Left hindlimb (tissue), 1 donor: ENCODE measurements at places on chromosomes 16 and 17.

DNA sequence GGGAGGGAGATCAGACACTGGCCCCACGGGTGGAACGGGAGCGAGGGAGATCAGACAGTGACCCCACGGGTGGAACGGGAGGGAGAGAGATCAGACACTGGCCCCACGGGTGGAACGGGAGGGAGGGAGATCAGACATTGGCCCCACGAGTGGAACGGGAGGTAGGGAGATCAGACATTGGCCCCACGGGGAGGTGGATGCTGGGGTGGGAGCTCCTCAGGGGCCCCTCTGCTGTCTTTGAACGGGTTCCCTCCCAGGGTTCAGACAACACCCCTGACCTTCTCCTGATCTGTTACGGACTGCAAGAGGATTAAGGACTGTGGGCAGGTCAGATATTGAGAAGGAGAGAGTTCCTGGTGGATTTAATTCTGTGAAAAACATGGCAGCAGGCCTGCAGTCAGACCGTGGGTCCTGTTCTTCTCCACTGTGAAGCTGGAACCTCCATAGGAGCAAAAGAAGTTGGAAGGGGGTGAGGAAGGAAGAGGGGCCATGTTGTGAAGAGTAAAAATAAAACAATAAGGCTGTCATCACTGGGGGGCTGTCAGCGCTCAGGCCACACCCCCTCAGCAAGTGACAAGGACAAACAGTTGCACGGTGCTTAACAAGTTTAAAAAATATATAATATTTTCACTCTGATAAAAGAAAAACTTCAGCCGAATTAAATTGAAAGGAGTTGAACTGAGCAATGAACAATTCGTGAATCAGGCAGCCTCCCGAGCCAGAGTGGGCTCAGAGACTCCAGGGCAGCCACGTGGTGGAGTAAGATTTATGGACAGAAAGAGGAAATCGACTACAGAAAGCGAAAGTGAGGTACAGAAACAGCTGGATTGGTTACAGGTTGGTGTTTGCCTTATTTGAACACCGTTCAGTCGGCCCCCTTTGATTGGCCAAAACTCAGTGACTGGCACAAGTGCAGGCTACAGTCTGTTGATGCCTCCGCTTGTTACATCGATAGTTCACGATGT, 348.7 kb upstream of the TNRC6C start:
- peak; percentile 59 for DNase-seq

GRCh38 chr17:28959471-28959871, 8.2 kb upstream of the PHF12 start:
- DNase-seq = no peak

- DNase-seq = peak; percentile 62
Observed at GRCh38 chr16:11621920-11622651, 35.4 kb upstream of the LITAF start.

DNA sequence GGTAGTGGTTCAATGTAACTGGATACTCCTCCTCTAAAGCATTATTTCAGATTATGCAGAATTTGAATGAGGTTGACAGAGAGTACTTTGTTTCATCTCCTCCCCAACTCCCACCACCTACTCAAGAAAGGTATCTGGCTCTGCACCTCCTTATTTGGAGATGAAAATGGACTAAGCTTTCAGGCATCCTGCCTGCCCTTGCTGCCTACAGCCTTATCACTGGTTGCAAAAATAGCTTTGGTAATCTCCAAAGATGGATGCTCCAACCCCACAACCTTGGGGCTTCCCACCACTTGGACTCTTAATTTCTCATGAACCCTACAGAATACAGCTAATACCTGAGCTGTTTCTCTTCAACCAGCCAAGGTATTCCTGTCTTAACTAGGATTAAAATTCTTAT, 45.3 kb upstream of the CORO6 start:
- no peak for DNase-seq

DNA sequence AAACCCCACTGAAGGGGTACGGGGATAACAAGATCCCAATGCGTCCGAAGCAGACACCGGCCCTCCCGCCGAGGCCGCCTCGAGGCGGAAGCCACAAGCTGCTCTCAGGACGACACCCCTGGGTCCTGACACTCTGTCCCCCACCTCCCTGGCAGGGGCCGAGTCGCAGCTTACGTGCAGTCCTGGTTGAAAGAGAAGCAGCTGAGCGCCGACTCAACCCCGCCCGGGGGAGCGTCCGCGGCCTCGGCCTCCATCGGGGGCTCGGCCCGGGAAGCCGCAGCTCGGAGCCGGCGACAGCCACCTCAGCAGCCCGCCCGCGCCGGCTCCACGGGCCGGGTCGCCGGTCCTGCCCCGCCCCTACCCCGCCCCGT, at the start of gene WIPI1:
Gene WIPI1 (minus strand): TSS at position 329 of the 371 bp plus-strand sequence. CDS start 75 bp downstream, at position 254.
- DNase-seq = no peak

- DNase-seq = no peak
Observed at GRCh38 chr16:87350681-87351319, 32.8 kb downstream of the FBXO31 start.

DNA sequence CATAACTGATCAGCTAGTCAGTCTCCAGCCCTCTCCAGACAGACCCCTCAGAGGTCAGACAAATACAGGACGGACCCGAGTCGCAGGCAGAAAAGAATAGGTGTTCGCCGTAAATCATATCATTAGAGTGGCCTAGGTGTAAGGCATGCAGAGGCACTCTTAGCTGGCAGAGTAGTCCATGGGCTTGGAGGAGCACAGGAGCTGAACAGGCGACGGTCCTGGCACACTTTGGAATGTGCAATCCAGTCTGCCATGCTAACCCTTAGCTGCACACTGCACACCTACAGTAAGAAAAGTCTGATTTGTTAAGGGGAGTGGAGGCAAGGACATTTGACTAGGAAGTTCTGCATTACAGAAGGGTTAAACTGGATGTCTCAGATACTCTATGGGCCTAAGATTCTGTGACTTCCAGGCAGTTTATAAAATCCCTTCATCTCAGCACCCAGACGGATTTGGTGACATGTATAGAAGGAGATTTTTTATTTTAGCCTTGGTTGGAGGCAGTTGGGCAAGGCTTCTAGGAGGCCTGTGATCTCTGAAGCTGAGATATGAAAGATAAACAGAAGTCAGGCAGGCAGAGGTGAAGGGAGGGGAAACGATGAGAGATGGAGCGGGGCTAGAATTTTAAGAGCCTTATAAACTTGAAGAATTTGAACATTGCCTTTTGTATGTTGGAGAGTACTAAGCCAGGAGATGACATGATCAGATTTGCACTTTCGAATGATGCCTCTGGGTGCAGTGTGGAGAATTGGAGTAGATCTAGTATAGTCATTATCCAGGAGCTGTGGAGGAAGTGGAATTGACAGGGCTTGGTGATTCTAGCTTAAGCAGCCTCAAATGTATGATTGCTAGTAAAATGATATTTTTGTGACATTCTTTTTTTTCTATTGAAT, 34.6 kb upstream of the SLC5A11 start:
- DNase-seq = no peak

- no peak for DNase-seq
Observed at GRCh38 chr16:82070656-82071369, 35.8 kb downstream of the HSD17B2 start.

DNA sequence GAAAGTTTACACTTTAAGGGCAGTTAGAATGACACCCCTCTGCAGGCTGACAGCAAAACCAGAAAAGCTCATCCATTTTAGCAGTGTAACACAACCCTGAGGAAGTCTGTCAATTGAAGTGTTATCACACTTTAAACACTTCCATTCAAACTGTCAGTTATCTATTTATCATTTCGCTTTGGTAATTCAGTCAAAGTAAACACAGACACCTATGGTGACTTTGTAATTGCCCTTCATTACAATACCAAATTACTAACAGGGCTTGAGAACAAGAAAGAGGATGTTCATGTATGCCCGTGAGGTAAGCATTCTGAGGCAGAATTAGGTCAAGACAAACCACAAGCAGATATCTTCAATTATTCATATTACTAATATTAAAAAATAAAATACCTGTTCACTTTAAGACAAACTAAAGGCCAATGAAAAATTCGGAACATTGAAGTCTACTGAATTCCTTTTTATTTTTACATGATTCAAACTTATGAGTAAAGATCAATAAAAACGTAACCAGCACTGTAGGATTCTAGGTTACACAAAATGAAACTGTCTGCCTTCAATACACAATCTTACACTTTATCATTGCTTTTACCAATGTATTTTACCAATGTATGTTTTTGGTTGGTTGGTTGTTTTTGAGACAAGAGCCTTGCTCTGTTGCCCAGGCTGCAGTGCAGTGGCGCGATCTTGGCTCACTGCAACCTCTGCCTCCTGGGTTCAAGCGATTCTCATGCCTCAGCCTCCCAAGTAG, 57.1 kb downstream of the BRIP1 start:
- DNase-seq = no peak

DNA sequence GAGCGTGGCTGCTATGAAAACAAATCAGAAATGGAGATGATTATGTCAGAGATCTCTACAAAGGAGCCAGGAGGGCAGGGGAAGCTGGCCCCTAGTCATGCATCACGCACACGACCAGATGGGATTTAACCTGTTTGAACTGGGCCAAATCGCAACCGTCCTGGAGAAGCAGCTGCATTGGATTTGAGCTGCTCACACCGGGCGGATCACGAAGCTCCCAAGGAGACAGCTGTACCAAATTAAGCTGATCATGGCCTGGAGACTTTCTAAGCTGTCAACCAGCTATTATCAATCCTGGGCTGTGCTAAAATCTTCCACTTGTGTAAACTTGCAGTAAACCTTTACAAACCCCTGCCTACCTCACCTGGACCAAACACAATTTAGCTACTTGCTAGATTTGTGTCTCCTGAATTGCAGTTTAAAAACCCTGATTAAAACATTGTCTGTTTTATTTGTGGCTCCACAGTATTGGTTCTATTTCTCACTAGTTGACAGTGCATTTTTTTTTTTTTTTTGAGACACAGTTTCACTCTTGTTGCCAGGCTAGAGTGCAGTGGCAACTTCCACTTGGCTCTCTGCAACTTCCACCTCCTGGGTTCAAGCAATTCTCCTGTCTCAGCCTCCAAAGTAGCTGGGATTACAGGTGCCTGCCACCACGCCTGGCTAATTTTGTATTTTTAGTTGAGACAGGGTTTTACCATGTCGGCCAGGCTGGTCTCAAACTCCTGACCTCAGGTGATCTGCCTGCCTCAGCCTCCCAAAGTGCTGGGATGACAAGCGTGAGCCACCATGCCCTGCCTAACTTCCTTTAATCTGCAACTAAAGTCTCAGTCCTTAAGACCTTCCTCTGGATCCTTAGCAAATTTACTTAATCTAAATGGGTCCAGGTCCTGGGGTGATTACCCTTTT, 98.3 kb upstream of the GRIN2A start:
- no peak for DNase-seq

DNA sequence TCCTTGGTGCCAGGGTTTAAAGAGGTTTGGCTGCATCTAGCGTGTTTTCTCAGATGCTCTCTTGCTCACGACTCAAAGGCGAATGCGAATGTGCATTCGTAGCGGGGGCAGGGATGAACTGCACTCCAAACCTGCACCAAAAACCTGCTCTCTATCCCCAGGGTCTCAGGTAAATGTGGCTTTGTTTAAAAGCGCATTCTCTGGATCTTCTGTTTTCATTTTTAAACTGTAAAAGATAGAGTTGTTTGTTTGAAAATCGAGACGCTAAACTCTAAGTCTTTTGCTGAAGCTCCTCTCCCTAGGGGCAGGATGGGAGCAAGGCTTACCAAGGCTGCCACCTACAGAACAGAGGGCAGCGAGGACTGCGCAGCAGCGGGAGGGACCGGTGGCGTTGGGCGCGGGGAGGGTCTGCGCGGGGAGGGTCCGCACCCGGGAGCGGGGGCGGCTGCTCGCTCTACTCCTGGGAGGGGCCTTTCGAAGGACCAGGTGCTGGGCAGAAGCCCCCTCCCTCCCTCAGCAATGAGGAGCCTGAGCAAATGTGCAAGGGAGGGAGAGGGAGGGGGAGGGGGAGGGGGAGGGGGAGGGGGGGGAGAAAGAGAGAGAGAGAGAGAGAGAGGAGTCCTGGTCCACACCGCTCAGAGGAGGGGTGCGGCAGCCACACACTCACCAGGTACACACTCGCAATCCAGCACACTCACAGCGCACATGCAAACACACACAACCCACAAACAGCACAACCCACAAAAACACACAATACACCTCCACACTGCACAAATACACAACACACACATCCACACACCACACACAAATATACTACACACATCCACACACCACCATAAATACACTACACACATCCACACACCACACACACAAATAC, 142.8 kb downstream of the GRIN2A start:
- DNase-seq = no peak

GRCh38 chr17:35170968-35171771, 23.0 kb downstream of the SLC35G3 start:
- DNase-seq = no peak

DNA sequence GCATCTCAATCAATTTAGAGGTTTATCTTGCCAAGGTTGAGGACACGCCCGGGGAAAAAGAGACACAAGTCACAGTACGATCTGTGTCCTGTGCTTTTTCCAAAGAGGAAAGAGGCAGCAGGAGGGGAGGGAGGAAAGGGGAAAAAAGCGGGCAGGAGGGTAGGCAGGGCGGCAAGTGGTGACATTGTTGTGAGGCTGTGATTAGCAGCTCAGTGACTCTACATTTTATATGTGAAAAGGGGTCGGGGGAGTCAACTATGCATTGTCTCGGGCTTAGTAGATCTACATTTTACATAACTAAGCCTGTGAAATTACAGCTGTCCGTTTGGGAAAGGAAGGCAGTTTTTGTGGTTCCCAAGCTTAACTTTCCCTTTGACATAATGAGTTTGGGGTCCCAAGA, 22.2 kb upstream of the RIPOR1 start:
- DNase-seq = no peak

DNA sequence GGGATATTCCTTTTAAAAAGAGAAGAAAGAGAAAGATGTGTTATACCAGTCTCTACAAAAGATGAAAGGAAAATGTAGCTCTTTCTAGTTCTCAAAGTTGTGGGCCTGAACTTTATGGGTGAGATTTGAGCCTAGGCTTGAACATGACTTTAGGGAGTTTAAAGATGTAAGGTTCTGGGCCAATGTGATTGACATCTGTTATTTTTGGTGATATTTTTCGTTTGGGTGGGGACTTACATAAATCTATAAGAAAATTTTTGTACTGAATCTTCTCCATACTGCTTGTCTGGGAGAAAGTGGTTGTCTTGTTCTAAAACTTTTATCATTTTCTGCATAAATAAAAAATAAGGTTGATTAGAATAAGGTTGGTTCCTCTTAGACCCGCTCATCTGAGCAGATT, 4.8 kb downstream of the PRKCA start:
- DNase-seq = no peak

DNA sequence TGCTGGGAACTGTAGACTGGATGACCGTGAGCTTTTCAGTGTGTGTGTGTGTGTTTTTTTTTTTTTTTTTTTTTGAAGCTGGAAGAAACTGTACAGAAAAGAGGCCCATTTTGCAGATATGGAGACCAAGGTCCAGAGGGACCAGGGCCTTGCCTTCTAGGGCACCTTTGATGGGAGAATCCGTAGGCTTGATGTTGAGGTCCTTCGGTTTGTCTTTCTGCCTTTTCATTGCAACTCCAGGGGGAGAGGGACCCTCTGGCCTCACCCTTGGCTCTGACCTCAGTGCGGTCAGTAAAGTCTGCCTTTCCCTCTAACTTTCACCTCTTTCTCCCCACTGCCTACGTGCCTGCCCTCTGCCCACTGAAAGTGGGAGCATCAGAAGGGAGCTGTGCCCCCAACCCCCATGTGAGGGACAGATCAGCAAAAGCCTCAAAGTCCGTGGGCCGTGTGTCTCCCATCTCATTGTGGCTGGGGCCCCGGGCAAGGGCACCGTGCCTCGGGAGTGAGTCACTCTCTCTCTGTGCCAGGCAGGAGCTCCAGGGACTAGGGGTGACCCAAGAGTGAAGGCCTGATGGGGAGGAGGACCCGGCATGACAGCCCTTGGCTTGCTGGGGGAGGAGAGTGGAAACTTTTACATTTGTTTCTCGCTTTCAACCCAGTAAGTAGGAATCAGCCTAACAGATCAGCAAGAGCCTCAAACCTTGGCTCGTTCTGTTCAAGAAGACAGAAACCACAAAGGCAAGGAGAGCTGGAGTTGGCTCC, 123.6 kb downstream of the CMIP start:
- no peak for DNase-seq
